ENCODE measurements at places on chromosomes 5 and 9.

GRCh38 chr5:95020345-95020744 is 264.5 kb downstream of the MCTP1 start:
- no peak for DNase-seq

GRCh38 chr9:136437430-136437829 is 2.2 kb downstream of the INPP5E start:
- DNase-seq, result no peak

DNA sequence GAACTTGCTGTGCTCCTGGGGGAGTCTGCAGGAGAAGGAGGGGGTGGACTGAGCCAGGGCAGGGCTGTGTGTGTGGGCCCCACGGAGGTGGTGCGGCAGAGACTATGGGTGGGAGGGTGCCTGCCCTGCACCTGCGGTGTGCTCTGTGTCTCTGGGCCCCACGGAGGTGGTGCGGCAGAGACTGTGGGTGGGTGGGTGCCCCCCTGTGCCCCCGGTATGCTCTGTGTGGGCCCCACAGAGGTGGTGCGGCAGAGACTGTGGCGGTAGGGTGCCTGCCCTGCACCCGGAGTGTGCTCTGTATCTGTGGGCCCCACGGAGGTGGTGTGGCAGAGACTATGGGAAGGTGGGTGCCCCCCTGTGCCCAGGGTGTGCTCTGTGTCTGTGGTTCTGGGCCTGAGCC is 103.7 kb downstream of the EHMT1 start:
- no peak for DNase-seq

GRCh38 chr5:141605523-141606277 is 13.1 kb downstream of the DIAPH1 start:
- no peak for DNase-seq

DNA sequence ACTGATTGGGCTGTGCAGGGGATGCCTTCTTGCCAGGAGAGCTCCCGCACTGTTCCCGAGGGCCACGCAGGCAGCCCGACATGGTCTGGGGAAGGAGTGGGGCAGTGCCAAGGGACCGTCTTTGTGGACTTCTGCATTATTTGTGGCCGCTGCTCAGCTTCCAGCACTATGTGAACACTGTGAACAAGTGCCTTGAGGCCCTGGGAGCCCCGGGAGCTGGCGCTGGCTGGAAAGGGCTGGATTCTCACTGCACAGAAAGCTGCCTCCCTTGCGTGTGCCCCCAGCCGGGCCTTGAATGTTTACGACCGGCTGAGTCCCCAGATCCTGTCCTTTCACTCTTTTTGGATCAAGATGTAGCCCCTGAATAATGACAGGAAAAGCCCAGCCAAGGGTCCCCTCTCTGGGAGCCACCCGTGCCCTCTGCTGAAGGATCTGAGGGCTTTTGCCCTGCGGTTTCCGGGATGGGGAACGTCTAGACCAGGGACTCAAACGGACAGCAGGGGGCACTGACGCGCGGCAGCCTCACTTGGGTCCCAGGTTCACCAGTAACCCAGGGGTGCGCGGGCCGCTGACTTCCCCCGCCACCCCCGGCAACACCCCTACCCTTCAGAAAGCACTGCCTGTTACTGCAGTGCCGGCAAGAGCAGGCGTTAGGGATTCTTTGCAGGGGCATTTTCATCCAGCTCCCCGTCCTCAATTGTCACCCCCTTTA is 98.9 kb upstream of the FCN2 start:
- DNase-seq, result no peak

DNA sequence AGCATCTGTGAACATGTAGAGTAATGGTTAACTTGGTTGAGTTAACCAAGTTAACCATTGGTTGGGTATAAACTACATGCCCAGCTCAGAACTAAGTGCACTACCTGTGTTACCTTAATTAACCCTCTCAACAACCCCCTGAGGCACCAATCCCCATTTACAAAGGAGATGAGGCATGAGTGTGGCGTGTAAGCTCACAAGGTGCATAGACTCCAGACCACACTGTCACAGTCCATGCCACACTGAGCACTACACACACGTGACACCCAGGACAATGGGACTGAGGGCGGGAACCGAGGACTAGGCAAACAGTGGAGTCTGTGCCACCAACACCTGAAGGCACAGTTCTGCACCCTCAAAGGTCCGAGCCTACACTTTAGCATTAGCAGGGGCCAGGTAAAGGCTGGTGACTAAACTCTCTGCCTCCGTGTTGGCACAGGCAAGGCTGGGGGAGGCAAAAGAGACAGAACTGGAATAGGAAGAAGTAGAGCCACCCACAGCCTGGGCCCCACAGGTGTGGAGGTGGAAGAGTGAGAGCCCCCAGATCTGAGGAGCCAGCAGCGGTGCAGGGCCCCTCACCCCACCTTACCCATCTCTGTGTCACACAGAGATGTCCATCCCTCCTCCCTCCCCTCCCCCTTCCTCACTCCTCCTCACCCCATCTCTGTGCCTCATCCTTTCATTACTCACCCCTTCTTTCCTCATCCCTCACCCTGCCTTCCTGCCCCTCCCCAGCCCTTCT is 2.2 kb upstream of the DNAJB5 start:
- DNase-seq, result no peak

DNA sequence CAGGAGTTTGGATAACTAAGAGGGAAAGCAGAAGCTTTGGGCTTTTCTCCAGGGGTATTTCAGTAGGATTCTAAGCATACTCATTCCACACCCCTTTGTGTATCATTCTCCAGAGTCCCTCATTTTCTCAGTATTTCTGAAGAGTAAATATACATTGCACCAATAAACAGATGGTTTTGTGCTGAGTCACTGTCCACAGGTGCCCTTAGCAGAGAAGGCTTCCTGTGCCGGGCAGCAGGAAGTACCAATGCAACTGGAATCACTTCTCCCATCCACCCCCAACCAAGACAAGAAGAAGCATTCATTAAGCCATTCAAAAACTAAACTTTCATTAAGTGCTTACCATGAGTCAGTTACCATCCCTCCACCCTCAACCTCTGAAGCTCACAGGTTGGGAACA is 3.6 kb upstream of the CCNJL start:
- DNase-seq, result no peak

DNA sequence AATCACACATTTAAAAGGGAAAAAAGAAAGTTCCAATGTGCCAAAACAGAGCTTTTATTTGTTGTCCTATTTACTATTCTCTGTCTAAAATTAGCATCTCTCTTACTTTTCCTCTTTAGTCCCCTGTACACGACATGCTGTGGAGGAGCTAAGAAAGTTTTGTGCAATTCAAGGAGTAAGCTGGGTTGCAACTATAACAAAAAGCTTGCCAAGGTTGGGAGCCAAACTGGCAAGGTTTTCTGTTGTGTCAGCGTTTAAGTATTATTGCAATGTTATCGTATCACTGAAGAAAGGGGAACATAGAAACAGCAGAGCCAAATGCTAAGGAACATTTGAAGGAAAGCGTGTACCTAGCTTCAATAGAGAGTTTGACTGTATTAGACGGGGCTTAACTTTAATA is 680.8 kb downstream of the CETN3 start:
- DNase-seq, result no peak

DNA sequence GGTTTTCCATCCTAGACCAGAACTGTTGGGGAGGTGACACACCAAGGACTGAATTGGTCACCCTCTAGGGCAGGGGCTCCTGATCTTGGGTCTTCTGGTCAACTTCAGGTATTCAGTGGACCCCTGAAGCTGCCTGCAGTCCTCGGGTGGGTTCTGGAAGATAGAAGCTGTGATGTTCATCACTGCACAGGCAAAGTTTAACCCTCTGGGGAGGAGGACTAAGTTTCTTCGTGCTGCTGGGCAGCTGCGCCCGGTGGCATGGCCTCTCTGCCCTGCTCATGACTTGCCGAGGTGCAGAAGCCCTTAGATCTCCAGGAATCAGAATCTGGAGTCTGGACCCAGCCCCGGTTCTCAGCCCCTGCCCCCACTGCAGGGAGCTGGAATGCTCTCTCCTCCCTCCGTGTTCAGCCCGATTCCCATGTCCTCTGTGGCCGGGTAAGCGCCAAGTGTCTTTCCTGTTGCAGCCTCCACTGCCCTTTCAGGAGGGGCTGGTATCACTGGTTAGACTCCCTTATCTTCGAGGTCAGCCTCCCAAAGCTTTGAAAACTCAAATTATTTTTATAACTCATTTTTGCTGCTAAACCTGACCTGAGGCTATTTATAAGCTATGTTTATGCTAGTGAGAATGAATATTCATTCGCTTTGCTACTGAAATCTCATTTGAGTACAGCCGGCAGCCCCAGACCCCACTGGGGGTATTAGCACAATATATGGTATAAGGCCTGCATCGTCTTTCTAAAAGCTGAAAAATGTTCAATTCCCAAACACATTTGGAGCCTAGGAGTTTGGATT is 1.7 kb downstream of the LAMC3 start:
- DNase-seq, result no peak

GRCh38 chr9:124725068-124725452 is 46.1 kb downstream of the NR6A1 start:
- DNase-seq, result no peak

DNA sequence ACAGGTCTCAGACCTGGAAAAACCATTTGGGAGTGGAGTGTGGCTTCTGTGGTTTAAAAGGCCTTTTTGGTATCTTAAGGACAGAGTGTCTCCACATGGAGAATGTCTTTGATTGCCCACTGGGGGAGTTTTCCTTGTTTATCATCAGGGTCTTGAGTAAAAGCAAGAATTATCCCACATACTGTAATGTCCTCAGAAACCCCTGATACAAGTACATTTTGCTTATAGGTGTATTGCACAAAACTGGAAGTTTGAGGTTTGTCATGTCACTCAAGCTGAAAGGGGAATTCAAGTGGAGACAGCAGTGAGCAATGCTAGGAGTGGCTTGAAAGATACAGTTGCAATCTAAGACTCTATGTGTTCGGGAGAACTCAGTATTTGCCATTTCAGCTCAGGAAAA is 62.7 kb upstream of the GRAMD2B start:
- no peak for DNase-seq

DNA sequence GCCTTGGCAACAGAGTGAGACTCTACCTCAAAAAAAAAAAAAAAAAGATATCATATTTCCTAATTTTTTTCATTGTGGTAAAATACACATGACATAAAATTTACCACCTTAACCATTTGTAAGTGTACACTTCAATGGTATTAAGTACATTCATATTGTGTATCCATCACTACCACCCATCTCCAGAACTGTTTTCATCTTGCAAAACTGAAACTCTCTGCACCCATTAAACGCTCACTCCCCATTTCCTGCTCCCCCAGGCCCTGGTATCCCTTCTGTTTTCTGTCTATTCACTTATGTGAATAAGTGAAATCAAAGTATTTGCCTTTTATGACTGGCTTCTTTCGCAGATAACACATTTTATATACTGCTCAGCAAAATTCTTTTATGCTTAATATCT is 12.8 kb downstream of the LRRC8A start:
- DNase-seq, result no peak
